ENCODE measurements at places on chromosomes 5 and 9. TPM values are rescaled to one million over a fixed set of nuclear protein-coding genes. Genes with fewer than 3 reads are reported as not detected.

ZSWIM6 gene
- 10.1 TPM for total RNA-seq

PAPPA gene
- total RNA-seq, result 4.4 TPM

ADAM19 gene
- total RNA-seq, result 5.9 TPM

LOX gene
- total RNA-seq, result 170 TPM

C5 gene
- 10.3 TPM for total RNA-seq

ST6GALNAC4 gene
- total RNA-seq, result 8.9 TPM

SRP19 gene
- 35.9 TPM for total RNA-seq

MSX2 gene
- total RNA-seq, result 10.9 TPM

MEGF9 gene
- total RNA-seq, result 24.2 TPM

TAF11L5 gene
- not detected for total RNA-seq

SPINK5 gene
- 122 TPM for total RNA-seq

CD72 gene
- 1.6 TPM for total RNA-seq

EDIL3 gene
- total RNA-seq, result 19.3 TPM

DNAJC25 gene
- total RNA-seq, result 6.6 TPM

GRCh38 chr9:109159583-109159982 lies 7.5 kb downstream of the FRRS1L start:
- no peak for DNase-seq

GRCh38 chr9:134374301-134375010 lies 48.2 kb downstream of the RXRA start:
- DNase-seq, result no peak

GRCh38 chr9:74663439-74663838 lies 166.3 kb downstream of the RORB start:
- DNase-seq, result no peak

- no peak for DNase-seq
These were observed 130.9 kb downstream of the C9orf50 start for GRCh38 chr9:129489838-129490582.

DNA sequence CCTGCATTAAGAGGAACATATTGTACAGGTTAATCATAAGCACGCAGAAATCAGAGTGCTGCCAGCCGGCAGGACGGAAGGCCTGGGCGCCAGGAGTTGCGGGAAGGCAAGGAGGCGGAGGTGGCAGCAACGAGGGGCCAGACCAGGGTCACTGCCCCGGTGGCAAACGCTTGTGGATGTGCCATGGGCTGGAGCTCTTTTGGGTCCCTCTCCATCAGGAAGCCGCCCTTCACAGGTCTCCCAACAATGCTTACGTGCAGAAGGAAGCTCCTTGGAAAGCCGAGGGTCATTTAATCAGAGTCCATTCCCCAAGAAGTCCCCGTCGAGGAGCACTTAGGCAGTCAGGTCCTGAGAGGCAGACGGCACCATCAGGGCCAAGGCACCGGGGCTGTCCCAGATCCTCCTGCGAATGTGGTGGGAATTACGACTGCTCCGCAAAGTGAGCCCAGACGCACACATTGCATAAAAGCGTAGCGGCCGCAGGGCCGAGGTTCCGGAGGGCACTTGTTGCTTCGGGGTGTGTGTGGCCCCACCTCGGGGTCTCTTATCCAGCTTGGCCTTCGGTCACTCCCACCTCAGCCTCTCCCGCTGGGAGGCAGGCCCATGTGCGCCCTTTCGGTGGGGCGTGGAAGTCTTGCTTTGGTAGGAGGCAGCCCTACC lies 20.5 kb downstream of the MRPL36 start:
- DNase-seq, result no peak

GRCh38 chr5:123874600-123875201 lies 362.7 kb downstream of the CSNK1G3 start:
- DNase-seq, result peak; percentile 66

DNA sequence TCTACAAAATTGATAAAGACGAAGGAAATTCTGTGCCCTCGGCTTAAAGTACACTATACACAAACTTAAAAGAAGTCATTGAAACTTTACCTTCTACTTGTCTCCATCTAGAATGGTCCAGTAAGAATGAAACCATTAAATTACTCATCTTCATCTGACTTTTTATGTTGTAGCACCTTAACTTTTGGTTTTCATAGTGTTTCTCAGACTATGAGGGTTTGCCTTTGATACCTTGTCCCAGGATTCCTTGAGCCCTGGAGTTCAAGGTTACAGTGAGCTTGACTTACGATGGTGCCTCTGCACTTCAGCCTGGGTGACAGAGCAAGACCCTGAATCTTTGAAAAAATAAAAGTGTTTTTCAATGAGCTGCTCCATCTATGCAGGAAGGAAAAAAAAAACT lies 132.2 kb downstream of the CDC42SE2 start:
- no peak for DNase-seq

DNA sequence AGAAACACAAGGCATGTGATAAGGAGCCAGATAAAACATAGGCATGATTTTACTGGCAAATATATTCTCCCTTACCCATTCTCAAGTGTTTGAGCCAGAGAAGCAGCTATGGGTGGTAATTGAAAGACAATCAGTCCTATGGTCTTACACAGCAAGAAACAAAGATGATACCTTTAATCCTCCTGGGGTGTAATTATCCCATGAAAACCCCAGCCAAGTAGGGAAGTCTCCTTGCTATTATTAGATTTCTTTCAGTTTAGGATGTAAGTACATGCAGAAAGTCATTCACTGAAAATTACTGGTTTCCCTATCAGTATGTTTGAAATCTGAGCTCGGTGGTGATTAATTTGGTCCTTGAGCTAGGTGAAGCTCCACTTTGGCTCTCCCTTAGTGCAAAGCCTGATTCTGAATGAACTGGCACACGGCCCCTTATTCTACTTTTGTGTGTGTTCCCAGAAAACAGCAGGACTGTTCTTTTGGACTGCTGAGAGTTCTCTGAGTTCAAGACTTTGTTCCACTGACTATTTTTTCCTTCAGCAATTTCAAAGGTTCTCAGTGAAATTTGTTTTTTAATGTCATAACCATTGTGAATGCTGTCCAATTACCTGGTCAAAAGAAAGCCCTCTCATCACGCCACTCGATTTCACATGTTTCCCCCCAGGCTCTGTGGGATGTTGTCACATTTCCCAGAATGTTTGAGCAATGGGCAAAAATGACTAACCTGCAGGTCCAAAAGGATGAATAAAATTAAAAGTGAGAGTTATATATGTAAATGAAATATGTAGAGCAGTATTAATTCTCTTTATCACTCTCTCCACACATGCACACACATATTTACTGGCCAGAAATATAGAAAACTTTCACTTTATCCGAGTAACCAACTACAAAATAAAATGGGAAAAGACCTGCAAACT lies 343.0 kb downstream of the RAB3C start:
- DNase-seq, result no peak

DNA sequence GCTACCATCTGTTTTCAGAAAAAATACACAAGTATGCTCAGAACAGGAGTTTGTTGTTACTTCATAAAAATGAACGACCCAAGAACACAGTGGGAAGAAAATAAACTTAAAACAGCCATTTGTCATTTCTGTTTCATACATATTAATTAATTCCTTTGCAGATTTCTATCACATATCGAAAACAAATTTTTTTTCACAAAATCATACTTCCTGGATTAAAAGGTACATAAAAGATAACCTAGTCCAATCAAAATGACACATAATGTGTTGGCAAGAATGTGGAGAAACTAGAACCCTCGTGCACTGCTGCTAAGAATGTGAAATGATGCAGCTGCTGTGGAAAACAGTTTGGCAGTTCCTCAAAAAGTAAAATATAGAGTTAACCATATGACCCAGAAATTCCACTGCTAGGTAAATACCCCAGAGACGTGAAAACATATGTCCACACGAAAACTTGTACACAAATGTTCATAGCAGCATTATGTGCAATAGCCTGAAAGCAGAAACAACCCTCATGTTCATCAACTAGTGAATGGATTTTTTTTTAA lies 46.0 kb downstream of the MYO10 start:
- DNase-seq, result no peak

GRCh38 chr5:154446195-154447088 lies 645 bp downstream of the SAP30L start:
- DNase-seq, result peak; percentile 53

GRCh38 chr5:65821966-65822365 lies 100.0 kb downstream of the NLN start:
- DNase-seq, result no peak

DNA sequence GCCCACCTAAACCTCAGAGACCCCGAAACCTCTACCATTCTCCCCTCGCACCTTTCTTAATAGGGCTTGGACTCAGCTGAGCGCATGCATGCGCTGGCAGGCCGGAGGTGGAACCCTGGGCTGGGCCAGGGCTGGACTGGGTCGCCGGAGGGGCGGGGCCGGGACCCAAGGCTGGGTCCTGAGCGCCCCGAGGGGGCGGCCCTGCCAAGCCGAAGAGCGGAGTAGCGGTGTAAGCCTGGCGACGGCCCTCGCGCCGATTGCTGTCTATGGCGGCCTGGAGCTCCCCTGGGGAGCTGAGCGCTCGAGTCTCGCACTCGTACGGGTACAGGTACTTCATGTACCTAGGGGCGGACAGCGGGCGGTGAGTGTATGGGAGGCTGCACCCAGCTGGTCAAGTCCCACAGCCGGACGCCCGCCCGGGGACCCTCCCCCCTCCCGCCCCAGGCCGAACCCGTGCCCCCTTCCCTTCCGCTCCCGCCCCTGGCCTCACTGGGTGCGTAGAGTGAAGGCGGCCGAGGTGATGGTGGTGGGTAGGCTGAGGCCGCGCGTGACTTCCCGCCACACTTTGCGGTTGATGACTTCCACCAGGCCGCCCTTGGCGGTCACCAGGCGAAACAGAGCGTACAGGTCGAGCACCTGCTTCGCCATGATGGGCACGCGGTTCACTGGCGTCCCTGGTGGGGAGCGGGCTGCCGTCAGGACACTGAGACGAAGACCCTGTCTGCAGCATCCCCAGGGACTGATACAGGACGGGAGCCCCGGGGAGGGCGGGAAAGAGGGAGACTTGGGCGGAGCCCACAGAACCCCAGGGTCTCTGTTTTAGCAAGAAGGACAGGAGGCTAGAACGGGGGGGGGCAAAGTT lies 3.3 kb upstream of the DCTN3 start:
- DNase-seq, result no peak

DNA sequence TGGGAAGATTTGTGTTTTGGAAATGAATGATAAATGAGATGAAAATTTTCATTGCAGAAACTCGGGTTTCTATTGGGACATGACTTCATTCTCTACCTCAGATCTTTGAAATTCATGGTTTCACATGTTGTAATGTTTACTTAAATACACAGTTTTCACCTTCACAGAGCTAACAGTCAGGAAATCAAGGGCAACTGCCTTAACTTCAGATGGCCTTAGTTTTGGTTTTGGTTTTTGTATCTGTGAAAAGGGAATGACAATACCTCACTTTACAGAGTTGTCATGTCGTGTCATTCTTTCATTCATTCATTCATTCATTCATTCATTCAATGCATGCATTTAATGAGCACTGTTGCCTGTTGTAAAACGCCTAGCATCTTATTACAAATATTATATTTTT lies 41.9 kb downstream of the NIM1K start:
- DNase-seq, result no peak

DNA sequence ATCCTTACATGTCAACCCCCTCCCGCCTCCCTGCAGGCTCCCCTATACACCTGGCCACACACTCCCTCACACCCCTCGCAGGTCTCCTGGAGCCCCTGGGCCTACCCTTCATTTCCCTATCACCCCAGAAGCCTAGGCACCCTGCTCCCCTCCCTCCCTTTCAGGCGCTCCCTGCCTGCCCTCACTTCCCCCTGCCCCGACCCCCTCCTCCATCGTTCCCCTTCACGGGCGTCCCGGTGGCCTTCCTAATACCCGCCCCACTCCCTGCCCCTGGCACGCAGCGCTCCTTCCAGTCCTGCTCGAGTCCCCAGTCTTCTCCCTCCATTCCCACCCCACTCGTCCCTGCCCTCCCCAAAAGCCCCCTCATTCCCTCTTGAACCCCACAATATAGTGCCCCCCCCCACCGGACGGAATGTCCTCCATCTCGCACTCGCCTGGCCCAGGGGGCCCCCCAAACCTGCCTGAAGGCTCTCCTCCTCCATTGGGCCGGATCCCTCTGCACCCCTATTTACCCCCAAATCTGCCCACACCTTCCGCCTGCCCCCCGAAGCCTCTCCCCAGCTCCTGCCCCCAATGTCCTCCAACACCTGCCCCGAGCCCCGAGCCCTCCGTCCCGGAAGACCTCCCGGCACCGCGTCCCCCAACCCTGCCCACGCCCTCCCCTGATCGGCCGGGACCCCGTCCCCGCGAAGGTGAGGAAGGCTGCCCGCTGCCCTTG lies 746 bp downstream of the STRBP start:
- DNase-seq, result no peak

DNA sequence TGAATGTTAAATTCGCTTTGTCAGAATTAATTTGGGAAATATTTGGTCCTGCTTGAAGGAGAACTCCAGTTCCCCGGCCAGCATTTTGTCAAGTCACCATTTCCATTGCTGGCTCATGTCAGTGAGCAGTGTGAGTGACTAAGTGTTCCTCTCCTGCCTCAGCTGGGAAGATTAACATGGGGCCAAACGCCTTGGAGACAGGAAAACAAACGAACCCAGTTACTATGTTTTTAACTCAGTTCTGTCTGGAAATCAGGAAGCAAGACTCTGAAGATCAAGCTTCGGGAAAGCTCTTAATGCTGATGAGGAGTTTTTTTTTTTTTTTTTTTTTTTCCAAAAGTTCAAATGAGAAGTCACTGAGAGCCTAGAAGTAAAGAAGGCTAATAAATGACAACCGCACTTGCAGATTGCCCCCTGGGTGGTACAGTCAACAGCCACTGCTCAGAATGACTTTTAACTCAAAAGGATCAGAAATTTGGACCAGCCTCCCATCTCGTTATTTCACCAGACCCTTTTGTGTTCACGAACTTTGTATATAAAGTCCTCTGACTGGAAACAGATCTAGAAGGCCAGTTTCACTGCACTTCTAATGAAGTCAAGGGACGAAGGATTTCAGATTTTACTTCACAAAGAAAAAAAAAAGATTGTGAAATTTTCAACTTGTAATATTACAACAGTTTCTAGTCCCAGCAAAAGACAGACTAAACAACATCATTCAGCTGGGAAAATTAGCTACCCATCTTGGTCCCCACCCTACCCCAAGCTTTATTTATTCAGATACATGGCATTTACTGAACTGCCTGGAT lies 121.3 kb downstream of the LHFPL2 start:
- peak; percentile 91 for DNase-seq

- DNase-seq, result peak; percentile 20
These were observed 12.7 kb downstream of the C9orf153 start for GRCh38 chr9:86246752-86247161.
